SHP77 (cell line): ENCODE measurements at places on chromosomes 2 and 18.

- peak; percentile 50 for DNase-seq
Observed at GRCh38 chr18:45664824-45665763, 49.8 kb downstream of the SLC14A2 start.

- no peak for DNase-seq
Observed at GRCh38 chr2:217366966-217367365, 507.1 kb upstream of the TNP1 start.

DNA sequence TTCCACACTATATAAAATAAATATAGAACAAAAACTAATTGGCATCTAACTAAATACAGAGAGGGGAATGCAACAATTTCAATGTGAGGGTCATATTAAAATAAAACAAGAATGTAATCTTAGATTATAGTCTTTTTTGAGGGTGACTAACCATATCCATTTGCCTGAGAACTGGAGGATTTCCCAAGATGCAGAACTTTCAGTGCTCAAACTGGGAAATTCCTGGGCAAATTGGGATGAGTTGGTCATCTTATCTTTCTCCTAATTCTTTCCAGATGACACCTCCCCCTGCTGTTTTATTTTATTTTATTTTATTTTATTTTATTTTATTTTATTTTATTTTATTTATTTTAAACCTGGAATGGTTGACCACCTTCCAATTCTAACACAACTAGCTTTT, 846.2 kb downstream of the SLC4A3 start:
- DNase-seq, result no peak

DNA sequence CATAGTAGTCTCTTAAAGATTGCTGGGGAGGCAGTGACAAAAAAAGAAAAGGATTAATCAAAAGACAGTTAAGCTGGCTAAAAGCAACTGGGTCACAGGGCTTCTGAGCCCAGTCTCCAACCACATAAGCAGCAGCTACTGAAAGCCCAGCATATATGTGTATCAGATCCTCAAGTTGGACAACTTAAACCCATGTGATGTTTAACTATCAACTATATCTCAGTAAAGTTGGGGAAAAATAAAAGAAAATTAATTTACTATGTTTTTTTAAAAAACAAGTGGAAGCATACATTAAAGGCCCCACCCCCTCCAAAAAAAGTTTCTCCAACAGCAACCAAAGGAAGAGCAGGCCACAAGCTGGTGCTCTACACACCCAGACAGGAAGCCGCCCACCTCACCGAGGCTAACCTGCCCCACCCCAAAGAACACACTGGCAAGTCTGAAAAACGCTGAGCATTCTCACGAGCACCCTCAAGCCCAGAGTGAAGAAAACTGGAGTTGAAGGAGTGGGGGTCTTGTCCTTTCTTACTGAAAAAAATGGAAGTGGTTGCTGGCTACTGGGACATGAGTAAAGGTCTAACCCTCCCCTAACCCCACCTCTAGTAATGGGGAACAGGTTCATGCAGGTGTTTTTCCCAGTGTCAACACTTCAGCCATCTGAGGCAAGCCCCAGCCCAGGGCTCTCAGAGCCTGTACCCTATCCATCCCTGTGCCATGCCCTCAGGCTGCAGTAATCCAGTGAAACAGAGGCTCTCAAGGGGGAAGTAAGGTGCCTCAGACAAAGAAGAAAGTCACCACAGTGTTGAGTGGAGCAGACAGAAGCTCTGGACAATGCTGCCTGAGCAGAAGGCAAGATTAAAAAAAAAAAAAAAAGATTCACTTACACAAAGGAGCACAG, 106.3 kb downstream of the GYPC start:
- DNase-seq, result no peak

DNA sequence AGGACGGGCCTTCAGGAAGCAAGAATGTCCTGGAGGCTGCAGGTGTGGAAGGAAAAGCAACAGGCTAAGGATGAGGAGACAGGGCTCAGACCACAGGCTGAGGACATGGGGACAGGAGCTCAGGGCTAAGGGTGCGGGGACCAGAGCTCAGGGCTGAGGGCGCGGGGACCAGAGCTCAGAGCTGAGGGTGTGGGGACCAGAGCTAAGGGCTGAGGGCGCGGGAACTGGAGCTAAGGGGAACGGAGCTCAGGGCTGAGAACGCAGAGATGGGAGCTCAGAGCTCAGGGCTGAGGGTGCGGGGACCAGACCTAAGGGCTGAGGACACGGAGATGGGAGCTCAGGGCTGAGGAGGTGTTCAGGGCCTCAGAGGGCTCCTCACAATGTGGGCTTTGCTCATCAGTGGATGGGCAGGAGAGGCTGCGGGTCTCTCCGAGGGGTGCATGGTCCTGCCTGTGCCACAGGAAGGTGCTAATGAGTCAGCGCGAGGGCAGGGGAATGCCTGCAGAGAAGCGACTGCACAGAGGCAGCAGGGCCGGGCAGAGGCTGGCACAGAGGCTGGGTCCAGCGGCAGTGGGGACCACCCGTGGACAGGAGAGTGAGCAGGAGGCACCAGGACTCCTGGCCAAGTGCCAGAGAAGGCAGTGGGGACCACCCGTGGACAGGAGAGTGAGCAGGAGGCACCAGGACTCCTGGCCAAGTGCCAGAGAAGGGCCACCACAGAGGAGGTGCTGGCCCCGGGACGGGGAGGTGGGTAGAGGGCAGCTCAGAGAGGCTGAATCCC, 271.7 kb downstream of the TWIST2 start:
- DNase-seq, result no peak

GRCh38 chr18:36546876-36547275, 249.4 kb downstream of the FHOD3 start:
- no peak for DNase-seq

GRCh38 chr2:28438532-28439063, 45.9 kb downstream of the FOSL2 start:
- peak; percentile 30 for DNase-seq

DNA sequence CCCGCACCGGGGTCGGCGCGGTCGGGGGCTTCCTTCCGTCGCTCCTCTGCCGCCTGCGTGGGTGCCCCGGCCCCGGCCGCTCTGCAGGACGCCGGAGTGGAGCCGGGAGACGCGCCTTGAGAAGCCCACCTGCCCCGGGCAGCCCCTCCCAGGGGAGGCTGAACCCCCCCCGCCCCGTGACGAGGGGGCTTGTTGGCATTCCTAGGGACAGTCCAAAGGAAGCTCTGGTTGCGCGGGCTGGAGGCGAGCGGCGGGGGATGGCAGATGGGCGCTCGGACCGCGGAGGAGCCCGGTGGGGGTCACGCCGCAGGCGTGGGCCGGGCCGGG, 133.5 kb upstream of the MGAT5 start:
- no peak for DNase-seq

DNA sequence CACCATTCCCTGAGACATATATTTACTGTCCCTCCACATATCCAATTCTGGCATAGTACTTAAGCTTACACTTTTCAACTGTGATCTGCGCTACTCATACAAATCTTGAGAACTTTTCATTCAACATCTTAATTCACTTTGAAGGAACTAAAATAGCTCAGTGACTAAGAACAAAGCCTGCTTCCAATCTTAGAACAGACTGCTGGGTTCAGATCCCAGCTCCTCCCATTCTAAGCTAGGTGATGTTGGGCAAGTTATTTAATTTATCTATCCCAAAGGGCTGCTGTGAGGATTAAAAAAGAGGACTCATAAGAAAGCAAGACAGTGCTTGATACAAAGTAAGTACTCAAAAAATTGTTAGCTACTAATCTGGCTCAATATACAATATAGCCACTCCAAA, 57.9 kb downstream of the UGP2 start:
- no peak for DNase-seq

GRCh38 chr2:231399853-231400680, 4.6 kb downstream of the B3GNT7 start:
- DNase-seq, result no peak

- no peak for DNase-seq
Observed at GRCh38 chr2:43376523-43377198, 150.3 kb upstream of the ZFP36L2 start.

DNA sequence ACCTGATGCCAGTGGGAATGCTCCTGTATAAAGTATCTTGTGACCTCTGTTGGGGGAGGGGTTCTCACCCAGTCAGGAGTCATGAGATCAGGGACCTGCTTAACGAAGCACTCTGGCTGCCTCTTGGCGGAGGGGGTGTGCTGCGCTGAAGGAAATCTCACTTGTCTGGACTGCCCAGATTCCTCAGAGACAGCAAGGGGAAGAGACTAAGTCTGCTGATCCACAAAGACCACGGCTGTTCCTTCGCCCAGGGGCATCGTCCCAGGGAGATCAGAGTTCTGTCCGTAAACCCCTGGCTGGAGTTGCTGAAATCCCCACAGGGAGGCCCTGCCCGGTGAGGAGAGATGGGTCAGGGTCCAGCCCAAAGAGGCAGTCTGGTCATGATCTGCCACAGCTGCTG, 168.4 kb downstream of the CCBE1 start:
- no peak for DNase-seq

GRCh38 chr2:85902496-85902895, 13.7 kb upstream of the ST3GAL5 start:
- DNase-seq, result no peak

DNA sequence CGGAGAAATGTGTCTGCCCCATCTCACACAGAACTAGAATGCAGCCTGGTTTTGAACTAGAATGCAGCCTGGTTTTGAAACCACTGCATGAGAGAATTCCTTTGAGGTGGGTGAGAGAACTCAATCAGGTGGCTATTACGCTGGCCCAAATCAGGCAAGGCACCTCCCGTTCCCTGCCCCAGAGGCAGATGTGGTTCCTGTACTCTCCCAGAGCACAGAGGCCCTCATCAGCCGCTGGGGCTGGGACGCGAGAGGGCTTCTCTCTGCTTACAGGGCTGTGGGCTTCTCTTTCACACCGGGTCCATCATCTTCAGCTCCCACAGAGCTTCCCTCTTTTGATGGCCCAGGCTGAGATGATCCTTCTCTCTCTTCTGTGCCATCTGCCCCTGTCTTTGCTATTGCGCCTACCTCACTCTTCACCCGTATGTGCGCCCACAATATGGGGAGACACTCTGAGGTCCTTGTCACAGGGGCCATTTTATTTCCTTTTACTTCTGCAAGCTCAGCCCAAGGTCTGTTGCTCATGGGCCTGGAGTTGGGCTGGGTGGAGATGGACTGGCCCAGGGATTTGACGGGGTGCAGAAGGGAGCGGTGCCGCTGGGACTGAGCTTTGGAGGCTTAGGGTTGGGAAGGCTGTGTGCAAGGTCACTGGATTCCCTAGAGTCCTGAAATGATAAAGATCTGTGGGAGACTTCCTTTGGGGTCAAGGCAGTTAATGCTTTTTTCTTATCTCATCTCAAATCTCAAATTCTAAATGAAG, 84.4 kb upstream of the HS6ST1 start:
- no peak for DNase-seq

DNA sequence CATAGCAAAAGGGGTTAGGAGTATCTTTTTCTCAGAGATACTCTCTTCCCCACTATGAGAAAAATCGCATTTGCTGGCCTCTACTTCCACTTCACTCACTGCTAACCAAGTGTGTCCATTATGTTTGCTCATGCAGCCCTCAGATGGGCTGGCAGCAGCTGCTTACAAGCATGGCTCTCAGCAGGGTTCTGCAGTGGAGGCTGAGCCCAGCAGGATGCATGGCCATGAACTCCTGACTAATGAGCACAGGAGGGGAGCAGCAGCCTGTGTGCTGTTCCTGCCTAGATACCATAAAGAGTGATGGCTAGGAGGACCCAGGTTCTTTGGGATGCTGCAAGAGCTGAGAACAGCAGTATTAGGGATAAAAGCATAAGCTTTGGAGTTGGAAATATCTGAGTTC, 316.9 kb upstream of the THSD7B start:
- no peak for DNase-seq

DNA sequence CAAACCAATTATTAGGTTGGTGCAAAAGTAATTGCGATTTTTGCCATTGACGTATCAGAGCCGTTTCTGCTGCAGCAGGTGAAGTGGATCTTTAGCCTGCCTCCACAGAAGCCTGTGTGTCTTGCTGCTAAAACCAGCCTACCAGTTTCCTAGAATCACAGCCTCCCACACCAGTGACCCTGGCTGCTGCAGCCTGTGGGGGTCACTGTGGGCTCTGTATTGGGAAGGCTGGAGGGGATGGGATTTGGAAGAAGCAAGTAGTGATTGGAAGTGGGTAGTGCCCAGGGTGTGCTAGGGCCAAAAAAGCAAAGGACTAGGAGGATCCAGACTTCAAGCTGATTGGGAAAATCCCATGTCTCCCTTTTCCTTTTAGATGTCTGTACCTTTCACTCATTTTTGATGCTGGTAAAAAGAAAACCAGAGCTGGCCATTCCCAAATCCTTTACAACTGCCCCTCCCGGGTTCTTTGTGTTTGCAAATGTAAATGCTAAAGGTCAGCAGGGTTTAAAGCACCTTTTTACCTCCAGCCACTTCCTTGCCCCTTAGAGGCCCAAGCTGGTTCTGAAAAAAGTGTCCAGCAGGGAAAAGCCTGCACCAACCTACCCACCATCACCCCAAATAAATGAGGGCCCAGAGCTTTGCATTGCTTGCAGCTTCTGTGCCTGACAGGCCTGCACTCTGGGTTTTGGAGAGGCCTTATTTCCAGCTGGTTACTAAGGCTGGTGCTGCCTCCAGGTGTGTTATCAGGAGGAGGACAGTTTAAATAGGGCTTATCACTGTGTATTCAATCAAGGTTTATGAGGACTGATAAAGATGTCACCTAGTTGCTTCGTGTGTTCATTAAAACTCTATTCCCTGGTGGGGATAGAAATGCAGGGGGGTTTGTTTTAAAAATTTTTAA, 172.0 kb downstream of the MIB1 start:
- no peak for DNase-seq

GRCh38 chr2:133817680-133818566, 249.7 kb upstream of the NCKAP5 start:
- peak; percentile 8 for DNase-seq

DNA sequence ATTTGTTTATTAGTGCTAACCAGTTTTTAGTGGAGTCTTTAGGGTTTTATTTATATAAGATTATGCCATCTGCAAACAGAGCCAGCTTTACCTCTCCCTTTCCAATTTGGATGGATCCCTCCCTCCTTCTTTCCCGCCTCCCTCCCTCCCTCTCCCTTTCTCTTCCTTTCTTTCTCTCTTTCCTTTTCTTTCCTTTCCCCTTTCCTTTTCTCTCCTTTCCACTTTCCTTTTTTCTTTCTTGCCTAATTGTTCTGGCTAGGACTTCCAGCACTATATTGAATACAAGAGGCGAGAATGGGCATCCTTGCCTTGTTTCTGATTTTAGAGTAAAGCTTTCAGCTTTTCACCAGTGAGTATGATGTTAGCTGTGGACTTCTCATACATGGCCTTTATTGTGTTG, 24.1 kb downstream of the COLEC11 start:
- no peak for DNase-seq

DNA sequence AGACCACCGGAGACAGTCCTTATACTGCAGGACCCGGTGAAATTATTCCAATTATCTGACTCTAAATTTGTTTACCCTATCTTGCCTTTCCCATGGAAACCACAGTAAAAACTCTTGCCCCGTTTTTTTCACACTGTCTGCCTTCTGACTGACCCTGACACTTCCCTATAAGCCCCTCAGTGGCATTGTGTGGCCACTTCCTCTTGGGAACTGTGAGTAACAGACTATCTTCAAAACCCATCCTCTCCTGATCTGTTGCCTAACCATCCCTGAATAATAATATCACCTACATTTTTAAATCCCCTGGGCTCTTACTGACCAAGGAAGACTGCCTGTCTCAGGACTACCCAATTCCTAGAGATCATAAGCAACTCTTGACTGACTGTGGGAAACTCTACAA, 42.6 kb upstream of the RNF152 start:
- no peak for DNase-seq
